Pancreas (tissue), 10 donors: ENCODE measurements at places on chromosomes 11 and 22. TPM values are rescaled to one million over a fixed set of nuclear protein-coding genes. Genes with fewer than 3 reads are reported as not detected.
A peak's percentile ranks its signal among the peaks of the same experiment; 100 is the strongest.

NXPE4 gene
- total RNA-seq, result not detected

PPP6R3 gene
- 56.0 TPM for total RNA-seq

DNA sequence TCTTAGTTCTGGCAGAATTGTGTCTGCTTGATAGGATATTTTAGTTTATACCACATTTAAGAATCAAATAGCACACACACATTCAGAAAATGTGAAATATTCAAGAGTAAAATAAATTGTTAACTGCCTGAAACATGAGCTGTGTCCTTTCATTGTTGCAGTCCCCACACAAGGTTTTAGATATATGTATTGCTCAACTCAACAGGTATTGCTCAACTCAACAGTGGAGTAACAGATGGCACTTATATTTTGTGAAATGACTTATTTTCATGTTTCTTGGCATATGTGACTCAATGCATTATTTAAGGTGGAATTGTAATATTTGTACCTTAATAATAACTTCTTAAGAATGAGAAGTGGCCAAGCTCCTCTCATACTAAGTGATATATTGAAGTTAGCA lies 760.3 kb downstream of the CNTN5 start:
- H3K27me3 ChIP-seq, result no peaks in the 10 kb centered on the region
- no peaks in the 10 kb centered on the region for H3K36me3 ChIP-seq
- no peaks in the 10 kb centered on the region for H3K4me1 ChIP-seq
- H3K4me3 ChIP-seq, result no peak overlapping the region
- DNase-seq, result no peak

- no peak overlapping the region for H3K4me3 ChIP-seq
- H3K4me1 ChIP-seq, result peaks cover 17% of the 10 kb centered on the region
- H3K27ac ChIP-seq, result peak overlapping the region; percentile 31
- H3K27me3 ChIP-seq, result no peaks in the 10 kb centered on the region
These were observed 115.1 kb upstream of the RASSF10 start for GRCh38 chr11:12893787-12894672.

DNA sequence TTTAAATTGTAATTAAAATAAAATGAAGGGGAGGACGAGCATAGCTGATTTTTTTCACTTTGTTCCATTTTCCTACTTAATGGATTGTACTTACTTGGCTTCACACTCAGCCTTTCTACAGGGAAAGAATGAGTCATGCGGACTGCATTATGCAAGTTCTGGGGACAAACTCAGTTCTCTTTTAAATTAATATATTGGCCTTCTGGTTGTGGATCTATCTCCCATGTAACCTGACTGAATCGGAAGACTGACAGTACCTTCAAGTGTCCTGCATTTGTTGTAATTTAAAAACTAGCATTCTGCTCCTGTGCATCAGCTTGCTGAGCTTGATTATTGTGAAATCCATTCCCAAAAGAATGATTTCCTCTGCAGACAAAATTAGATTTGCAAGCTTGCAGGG lies 12.2 kb downstream of the OR8D1 start:
- no peak for DNase-seq
- H3K27me3 ChIP-seq, result no peaks in the 10 kb centered on the region
- H3K36me3 ChIP-seq, result no peaks in the 10 kb centered on the region
- no peak overlapping the region for H3K27ac ChIP-seq
- H3K4me1 ChIP-seq, result no peaks in the 10 kb centered on the region
